Stimulated activated CD4-positive, alpha-beta T cell treated with anti-CD3 and anti-CD28 coated beads, Interleukin-1b, Interleukin-23, amount 100 ng/mL, for 1 hour (primary cell): ENCODE measurements at places on chromosomes 1 and 21.

GRCh38 chr1:235945775-235946570 is 79.3 kb upstream of the LYST start:
- DNase-seq, result no peak

DNA sequence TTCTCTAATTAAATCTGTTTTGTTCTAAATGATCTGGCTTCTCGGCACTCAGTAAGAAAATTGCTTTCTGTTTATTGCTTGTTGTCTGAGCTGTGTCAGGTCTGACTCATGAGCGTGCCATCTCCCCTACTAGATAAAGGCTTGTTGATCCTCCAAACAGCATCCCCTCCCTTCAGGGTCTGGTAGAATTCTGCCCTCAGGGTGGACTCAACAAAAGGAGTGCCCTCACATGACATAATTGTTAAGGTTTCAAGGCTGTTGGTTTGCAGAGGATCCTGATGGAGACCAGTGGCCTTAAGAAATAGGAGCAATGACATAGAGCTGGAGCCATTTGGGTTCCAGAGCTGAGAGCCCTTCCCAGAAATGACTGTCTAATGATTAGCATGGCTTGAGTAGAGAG is 36.0 kb upstream of the ATP2B4 start:
- DNase-seq, result no peak

DNA sequence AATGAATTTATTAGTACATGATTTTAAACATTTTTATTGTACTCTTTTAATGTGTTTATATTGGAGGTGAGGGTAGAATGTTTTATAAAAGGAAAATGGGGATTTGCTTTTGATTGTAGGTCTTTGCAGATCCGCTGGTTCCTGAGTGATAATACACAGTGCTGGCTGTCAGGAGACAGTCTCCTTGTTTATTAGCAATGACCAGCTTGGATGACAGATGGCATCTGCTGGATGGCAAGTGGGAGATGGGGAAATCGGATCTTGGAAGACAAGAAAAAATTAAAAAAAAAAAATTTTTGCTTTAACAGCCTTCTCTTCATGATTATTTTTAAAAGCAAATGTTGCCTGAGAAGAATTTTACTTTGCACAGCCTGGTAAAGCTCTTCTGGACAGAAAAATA is 4.4 kb upstream of the PHTF1 start:
- DNase-seq, result no peak

DNA sequence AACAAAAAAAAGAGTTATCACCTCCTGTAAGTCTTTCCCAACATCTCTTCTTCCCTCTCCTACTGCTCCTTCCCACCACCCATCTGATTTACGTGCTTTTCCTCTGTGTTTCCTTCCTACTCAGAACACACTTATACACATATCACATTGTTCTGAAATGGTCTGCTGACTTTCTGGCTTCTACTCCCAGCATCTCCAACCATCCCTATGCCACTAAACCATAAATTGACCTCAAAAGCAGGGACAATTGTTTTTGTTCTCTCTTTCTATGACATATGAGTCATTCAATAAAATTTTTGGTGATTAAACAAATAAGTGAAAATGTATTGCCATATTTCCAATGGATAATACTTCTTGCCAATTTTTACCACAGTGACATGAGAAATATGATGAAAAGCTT is 8.2 kb downstream of the GOLPH3L start:
- DNase-seq, result no peak

- no peak for DNase-seq
Observed at GRCh38 chr21:37348664-37349063, 17.9 kb upstream of the DYRK1A start.
